ENCODE measurements at places on chromosomes 6 and 20.
A peak's percentile ranks its signal among the peaks of the same experiment; 100 is the strongest.

- no peak for DNase-seq
Observed at GRCh38 chr6:113763311-113763766, 93.8 kb upstream of the MARCKS start.

DNA sequence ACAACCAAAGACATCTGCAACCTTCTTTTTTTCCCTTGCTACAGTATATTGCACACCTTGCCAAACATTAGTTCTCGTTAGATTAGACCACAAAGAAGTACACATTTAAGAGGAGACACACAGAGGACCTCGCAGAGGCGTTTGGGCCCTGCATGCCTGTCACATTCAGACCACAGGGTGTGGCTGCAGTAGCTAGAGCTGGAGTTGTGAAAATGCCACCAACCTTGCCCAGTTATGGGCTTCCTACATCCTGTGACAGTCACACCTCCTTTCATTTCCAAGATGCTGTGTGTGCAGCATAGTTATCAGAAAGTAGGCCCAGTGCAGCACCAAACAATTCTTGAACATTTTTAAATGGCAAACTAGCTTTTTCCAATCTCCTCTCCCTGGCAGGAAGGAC, 2.4 kb downstream of the SYNE1 start:
- DNase-seq: no peak

DNA sequence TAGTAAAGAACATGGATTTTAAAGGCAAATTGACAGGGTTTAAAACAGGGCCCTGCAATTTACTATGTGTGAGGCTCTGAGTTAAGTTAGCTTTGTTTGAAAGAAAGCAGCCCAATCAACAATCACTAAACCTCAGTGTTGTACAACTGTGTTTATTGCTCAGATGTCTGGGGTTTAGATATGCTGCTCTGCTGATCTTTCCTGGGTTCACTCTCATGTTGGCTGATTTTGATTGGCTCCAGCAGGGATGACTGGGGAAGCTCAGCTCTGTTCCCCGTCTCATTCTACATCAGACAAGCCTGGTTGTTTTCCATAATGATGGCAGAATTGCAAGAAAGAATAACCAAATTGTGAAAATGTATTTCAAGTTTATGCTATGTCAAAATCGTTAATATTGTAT, 10.9 kb downstream of the C6orf58 start:
- no peak for DNase-seq

- DNase-seq: no peak
Observed at GRCh38 chr6:14704383-14705271, 541.2 kb upstream of the JARID2 start.

DNA sequence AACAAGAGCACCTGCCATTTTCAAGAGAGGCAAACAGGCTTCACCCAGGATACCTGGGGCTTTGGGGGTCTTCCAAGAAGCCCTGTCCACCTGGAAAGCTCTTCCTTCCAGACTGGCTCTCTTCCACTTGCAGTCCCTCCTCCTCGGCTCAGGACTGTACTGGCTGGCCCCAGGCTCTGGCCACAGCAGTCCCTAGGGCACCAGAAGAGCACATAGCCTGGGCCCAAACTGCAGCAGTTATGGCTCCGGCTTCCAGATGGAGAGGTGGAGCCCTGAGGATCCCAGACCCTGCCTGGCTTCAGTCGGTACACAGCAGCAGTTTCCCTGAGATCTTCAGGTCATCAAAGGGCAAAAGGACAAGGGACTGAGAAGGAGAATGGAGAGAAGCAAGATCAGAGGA, 1.6 kb upstream of the SLC35B2 start:
- DNase-seq: no peak

- no peak for DNase-seq
Observed at GRCh38 chr20:15673206-15673605, 900.0 kb downstream of the KIF16B start.

- DNase-seq: no peak
Observed at GRCh38 chr20:59223182-59223601, 59.6 kb downstream of the ZNF831 start.

- peak; percentile 9 for DNase-seq
Observed at GRCh38 chr20:20711413-20711812, 1.0 kb downstream of the RALGAPA2 start.

- DNase-seq: no peak
Observed at GRCh38 chr6:143180826-143181225, 120.1 kb downstream of the AIG1 start.

- DNase-seq: peak; percentile 48
Observed at GRCh38 chr6:31042806-31043205, 32.5 kb downstream of the MUC22 start.
